NCI-H1930 (cell line): ENCODE measurements at places on chromosomes 4 and X.

GRCh38 chr4:155419266-155419665, 42.5 kb upstream of the MAP9 start:
- DNase-seq, result no peak

DNA sequence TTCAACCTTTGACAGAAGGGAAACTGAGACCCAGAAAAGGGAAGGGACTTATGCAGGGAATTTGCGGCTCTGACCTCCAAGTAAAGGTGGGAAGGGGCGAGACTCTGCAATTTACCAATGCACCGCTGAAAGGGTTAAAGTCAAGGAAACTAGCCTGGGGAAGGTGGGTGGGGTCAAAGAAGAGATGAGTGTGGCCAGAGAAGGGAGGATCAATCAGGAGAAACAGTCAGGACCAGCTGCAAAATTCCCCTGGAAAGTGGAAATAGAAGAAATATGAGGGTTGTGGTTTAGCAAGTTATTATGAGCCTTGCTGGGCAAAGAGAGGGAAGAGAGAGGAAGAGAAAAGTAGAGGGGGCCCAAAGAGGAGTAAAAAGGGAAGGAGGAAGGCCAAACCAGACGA, 30.5 kb downstream of the STARD8 start:
- DNase-seq, result no peak

- DNase-seq, result no peak
These were observed 2.9 kb downstream of the UGDH start for GRCh38 chr4:39524161-39524957.

DNA sequence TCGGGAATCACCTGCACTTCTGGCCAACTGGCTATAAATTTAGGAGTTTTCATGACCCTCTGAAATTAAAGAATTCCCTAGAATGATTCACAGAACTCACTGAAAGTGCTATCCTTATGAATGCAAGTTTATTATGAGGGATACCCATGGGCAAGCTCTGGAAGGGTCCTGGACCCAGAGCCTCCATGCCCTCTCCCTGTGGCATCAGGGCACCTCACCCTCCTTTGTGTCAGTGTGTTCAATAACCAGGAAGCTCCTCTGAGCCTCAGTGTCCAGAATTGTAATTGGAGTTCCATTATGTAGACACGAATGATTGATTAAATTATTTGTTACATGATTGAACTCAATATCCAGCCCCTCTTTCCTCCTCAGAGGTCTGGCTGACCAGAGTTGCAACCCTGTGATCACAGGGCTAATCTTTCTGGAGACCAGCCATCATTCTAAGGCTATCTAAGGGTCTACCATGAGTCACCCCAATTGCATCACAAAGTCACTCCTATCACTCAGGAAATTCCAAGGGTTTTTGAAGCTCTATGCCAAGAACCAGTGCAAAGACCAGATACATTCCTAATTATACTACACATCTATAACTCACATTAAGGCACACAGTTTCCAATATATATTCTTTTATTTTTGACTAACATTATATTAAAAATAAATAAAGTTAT, 8.9 kb downstream of the ANXA3 start:
- DNase-seq, result no peak

- DNase-seq, result no peak
These were observed 100.8 kb downstream of the SHISA3 start for GRCh38 chr4:42498040-42498439.

DNA sequence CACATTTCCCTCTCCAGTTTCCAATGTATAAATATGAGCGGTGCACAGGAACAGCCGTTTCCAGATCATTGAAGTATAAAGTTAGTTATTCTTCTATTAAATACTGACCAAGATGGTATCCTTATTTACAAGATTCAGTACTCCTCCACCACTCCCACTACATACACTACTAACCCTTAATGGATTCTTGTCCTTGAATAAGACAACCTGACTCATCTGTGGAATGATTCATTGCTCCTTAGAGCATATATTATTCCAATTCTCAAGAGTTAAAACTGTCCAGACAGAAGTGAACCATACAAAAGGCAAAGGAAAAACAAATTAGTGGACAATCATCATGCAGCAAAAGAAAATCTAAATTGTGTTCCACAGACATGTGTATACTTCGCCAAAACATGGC, 373.3 kb downstream of the IDS start:
- no peak for DNase-seq

GRCh38 chr4:123299212-123299691, 97.3 kb upstream of the SPRY1 start:
- no peak for DNase-seq

GRCh38 chrX:98371994-98372393, 1488.3 kb downstream of the RPA4 start:
- DNase-seq, result no peak

DNA sequence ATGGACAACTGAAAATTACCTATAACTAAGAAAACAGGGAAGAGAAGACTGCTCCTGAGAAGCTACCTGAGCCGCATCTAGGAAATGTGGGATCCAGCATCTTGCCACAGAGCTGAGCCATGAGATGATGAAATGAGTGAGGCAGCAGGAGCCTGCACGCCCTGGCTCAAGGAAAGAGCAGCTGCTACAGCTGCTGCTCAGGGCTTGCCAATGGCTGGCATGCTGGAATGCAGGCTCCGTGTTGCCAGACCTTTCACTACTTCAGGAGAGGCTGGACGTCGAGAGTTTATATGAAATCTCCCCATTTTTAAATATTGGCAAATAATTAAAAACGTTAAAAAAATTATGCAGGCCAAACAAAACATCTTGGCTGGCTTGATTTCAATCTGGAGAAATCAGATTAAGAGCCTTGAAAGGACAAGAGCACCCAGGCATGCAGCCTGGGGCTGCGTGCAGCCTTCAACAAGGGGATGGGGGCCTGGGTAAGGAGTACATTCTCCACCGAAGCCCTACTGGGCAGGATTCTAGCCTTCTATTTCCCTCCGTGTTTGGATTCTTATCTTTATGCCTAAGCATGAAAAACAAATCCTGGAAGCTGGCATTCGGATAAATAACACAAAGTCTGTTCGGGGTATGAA, 227.6 kb downstream of the NR3C2 start:
- no peak for DNase-seq

GRCh38 chr4:155694100-155694785, 27.6 kb downstream of the GUCY1A1 start:
- no peak for DNase-seq

- no peak for DNase-seq
These were observed 857.2 kb downstream of the RPA4 start for GRCh38 chrX:97740886-97741285.

GRCh38 chr4:144799486-144799885, 153.5 kb downstream of the HHIP start:
- DNase-seq, result no peak
